ENCODE measurements at places on chromosomes 1 and 21.
A peak's percentile ranks its signal among the peaks of the same experiment; 100 is the strongest.

DNA sequence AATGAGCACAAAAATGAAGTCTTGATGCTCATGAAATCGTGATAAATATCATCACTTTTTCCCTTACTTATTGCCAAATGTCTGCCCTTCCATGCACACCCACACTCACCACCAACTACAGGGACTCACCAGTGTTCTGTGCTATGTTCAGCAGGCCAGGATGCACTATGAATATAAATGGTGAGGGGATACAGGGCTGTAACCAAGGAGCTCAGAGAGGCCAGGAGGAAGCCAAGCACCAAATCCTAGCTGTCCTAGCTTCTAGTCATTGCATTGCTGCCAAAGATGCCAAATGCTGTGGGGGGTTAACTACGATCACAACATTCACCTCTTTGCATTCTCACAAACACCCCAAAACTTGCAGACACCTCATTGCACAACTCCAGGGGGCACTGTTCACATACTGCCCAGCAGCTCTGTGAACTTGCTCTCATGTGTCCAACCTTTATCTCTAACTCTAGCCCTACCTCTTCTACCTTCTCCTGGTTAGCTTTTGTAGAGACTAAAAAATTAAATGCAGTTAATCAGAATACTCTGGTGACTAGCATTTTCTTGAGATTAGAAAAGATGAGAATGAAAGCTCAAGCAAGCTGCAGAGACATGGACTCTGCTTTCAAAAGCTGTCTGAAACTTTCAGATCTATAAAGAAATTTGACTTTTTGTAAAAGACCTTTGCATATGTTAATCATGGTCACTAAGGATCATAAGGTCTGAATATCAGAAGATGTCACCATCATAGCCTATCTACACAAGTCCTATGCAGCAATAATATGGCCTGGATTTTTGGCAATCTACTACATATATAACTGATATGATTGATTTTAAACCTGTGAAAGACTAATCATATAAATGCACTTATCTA lies 13.9 kb upstream of the KIF14 start:
- no peak for DNase-seq

GRCh38 chr1:62436039-62436465 lies 797 bp upstream of the USP1 start:
- DNase-seq: peak; percentile 99

GRCh38 chr1:23092447-23092846 lies 73.2 kb downstream of the KDM1A start:
- DNase-seq: no peak

- peak; percentile 89 for DNase-seq
These were observed 5.3 kb downstream of the DSCAM start for GRCh38 chr21:40841524-40842196.

DNA sequence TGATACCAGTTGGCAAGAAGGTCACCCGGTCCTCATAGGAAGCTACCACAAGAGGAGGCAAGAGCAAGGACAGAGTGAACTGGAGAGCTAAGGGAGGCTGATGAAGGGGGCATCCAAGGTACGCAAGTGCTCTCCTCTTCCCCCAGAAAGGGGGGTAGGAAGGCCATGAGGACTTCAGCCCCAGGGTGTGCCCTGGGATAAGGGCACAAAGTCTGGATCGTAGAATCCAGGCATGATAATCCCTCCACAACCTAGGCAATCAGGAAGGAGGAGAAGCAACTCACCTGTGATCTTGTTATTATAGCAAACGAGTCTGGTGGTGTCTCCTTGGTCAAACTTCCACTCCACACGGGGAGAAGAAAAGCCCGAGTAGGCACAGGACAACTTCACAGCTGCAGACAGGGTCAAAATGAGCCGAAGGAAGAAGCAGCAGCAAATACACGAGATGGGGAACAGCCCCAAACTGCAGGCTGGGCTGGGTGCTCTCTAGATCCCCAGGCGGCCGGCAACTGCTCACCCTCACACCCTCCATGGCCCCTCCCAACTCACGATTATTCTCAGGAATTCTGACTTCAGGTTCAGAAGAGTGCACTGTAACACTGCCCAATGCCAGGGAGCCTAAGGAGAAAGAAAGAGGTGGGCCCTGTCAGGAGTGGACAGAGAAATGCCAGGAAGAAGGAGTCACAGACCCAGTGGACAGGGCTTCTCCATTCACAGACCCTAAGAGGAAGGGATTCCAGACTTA lies 20.0 kb downstream of the F11R start:
- DNase-seq: no peak

GRCh38 chr21:15190837-15191236 lies 126.0 kb upstream of the NRIP1 start:
- peak; percentile 21 for DNase-seq

GRCh38 chr1:113811156-113811887 lies 954 bp downstream of the RSBN1 start:
- no peak for DNase-seq

- no peak for DNase-seq
These were observed 25.2 kb downstream of the RUNX3 start for GRCh38 chr1:24904731-24905354.

- no peak for DNase-seq
These were observed 10.0 kb upstream of the ABCG1 start for GRCh38 chr21:42208801-42209490.

DNA sequence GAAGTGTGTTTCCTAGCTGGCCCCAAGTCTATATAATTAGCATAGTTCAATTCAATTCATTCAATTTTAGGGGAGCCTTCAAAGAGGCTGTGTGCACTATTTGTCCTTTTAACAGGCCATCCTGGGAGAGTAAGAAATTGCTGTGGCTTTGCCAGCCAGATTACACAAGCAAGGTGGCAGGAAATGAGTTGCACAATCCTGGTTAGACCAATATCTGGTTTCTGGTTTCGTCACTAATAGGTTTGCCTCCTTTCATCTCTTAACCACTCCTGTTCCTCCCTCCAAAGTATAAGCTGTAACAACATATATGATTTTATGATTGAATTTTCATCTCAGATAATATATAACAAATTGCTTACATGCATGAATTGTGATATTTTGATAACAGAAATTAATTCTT lies 84.1 kb upstream of the NEGR1 start:
- no peak for DNase-seq

- DNase-seq: no peak
These were observed 997.3 kb downstream of the AMY1C start for GRCh38 chr1:104746994-104747393.

DNA sequence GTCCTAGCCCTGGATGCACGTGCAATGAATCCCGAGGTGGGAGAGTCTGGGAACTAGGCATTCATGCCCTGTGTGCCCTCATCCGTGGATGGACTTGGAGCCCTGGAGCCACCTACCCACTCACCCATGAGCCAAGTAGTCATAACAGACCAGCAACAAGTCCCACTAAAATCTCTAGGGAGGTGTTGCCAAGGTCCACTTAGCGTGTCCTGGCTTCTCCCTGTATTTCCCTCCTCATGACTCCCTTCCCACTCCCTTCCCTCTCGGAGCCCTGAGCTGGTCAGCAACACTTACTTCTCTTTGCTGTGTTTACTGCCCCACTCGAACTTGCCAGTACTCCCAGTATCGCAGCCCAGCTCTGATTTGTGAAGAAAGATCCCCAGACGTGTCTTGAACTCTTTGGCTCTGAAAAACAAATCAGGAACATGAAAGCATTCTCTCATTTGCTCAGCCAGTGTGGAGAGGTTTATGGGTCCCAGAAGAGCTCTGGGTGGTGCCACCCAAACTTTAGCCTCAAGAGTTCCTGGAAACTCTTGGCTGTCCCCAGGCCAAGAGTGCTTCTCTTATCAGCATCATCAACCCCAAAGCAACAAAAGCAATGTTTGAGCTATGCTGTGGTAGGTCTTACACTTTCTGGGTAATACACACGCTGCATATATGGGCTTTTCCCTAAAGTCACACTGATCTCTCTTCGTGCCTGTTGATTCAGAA lies 1.1 kb downstream of the RGS16 start:
- DNase-seq: no peak

GRCh38 chr1:166069390-166069789 lies 97.4 kb downstream of the FAM78B start:
- DNase-seq: no peak
